ENCODE measurements at places on chromosomes 7 and 10.

DNA sequence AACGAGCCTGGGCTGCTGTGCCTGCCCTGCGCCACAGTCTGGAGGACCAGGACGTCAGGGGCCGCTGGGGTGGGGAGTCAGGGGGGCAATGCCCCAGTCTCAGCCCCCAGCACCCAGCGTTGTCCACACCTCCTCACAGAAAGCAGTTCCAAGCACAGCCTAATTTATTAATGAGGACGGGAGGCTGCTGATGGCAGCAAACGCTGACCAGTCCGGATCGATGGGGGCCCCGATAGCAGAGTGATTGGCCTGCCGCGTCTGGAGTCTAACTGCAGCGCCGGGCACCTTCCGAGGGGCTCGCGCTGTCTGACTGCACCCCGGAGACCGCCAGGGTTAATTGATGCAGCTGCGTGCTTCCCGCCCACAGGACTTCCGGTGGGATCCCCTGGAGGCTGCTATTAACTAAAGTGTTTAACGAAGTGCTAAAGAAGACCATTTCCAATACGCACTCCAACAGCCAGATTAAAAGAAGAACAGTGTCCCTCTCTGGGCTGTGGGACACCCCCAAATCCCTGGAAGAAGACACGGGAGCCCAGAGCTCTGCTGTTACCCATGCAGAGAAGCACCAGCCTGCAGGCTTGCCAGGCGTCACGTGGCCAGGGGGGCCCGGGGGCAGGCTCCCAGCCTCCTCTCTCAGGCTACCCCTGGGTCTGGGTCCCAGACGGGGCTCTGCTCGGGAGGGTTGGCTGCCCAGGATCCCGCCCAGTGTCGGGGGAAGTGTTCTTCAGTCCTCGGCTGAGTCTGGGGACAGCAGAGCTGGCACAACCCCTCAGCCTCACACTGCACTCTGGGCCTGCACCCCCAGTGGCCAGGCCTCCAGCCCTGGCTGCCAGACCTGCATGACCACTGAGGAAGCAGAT, 63.8 kb downstream of the MICALL2 start:
- no peak for DNase-seq

- DNase-seq: no peak
These were observed 90.0 kb downstream of the PLCE1 start for GRCh38 chr10:94083662-94084265.

GRCh38 chr10:81981724-81982123, 106.7 kb downstream of the NRG3 start:
- no peak for DNase-seq

DNA sequence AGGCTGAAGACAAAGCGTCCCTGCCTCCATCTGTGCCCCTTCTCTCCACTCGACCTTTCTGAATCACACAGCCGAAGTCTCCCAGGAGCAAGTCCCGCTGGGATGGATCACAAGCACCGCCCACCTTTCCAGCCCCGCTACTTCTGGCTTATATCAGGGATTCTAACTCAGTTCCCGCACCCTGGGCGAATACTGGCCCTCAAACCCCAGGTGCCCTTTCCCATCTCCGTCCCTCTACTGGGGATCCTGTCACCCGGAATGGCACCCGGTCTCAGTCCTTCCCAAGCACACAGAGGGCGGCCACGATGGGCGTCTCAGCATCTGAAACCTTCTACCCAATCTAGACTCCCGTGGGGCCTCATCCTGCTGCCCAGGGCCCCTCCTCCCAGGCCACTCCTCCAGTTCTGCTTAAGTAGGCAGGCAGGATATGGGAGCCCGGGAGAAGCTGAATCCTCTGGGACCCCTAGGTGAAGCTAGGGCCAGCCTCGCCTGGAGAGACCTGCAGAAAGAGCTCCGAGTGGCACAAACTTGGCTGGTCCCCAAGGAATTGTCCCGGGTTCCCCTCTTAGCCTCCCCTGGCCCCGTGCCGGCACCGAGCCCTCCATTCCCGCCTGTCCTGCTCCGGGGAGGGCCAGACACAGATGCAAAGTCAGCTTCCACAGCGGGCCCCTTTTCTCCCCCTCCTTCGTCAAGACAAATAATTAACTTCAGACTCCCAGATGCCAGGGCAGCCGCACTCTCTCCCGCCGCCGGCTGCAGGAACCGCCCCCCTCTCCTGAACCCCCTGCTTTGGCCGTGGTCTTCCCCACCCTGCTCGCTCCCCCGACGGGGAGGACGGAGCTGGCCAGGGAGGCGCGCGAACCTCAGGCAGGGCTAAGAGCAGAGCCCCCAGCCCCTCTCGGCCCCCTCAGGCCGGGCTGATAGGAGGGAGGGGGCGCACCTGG, 612 bp downstream of the KCP start:
- DNase-seq: peak; percentile 59

- peak; percentile 51 for DNase-seq
These were observed 32.4 kb upstream of the MTPN start for GRCh38 chr7:136009488-136010079.

- DNase-seq: no peak
These were observed 5.7 kb downstream of the GATA3 start for GRCh38 chr10:8060010-8060703.

DNA sequence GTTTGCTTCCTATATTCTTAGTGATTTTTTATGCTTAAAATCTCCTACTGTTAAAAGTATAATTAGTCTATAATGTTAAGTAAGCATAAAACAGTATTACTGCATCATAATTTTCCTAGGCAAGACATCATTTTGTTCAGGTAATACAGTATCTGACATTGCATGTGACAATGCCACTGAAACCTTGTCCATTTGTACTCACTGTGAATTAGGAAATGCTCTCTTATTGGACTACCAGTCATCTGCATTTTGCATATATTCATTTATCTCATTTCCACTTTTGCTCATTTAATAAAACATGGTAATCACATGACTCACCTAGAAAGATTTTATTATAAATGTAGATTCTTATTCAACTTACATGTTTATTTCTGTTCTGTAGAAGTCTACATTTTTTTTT, 379.1 kb downstream of the ETV1 start:
- DNase-seq: no peak

GRCh38 chr10:23613900-23614299, 175.0 kb downstream of the OTUD1 start:
- no peak for DNase-seq
